ENCODE measurements at places on chromosomes 3 and 15.

DNA sequence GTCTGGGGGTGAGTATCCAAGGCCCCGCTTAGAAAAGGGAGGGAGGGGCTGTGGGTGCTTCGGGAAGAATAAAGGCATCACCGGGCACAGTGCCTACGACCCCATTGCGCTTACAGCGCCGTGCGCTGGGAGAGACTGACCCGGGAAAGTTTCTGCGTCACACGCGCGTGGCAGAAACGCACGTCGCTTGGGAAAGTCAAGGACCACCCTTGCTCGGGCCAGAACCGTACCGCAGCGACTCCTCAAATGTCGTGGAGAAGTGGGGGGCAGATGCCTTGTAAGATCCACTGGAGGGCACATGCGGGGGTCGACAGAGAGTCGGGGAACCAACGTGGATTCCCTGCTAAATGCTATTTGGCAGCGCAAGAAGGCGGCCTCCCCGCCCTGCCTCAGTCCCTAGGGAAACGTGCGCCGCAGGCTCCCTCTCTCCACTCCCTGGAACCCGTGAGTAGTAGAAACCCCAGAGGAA is 2.4 kb downstream of the ADAMTS9 start:
- DNase-seq: no peak

DNA sequence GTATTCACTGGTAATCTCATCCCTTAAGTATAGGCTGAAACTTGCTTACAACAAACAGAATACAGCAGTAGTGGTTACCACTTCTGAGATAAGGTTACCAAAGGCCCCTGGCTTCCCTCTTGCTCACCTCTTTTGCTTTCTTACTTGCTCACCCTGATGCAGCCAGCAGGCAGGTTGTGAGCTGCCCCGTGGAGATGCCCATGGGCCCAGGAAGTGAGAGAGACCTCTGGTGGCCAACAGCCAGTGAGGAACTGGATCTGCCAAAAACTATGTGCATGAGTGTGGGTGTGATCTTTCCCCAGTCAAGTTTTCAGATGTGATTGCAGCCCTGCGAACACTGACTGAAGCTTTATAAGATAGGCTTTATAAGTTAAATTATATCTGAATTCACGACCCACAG is 48.7 kb downstream of the NMNAT3 start:
- DNase-seq: no peak

DNA sequence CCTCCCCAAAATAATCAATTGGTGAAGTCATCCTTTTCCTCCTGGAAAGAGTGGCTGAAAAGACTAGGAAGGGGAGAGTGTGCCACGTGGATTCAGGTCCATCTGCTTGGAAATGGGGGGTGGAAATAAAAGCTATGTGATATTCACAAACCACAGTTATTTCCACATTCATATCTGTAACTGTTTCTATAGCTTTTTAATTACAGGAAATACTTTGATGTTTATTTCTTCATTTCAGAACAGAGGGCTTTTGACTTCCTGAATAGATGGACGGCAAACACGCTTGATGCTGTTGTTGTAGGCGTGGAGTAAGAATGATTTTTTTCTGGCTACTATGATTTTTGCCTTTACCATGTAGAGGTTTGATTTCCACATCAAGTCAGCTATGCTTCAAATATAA is 10.1 kb downstream of the AADACL2 start:
- no peak for DNase-seq

- no peak for DNase-seq
Measured at GRCh38 chr3:53581671-53582070, 87.3 kb downstream of the CACNA1D start.

GRCh38 chr3:196320137-196320536 is 2.1 kb upstream of the DYNLT2B start:
- no peak for DNase-seq

DNA sequence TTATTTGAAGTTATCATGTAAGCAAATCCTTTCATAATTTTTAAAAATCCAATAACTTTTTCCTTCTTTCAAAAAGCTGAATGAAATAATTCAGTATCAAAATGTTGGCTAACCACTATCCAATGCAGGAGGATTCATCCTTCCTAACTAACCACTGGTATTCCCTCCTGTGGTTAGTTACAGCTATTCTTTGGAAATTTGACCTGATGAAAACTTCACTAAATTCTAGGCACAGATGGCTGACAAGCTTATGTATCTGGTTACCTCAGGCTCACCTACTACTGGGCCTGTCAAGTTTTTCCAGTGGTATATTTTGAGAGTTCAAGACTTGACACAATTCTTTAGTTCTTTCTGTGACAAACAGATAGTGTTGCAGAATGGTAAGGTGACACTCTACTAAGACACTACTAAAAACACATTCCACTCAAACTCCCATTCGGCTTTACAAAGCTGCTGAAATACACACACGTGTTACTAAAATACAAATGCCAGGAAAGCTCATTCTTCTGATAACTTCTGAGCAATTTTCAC is 15.8 kb downstream of the NPTN start:
- no peak for DNase-seq

DNA sequence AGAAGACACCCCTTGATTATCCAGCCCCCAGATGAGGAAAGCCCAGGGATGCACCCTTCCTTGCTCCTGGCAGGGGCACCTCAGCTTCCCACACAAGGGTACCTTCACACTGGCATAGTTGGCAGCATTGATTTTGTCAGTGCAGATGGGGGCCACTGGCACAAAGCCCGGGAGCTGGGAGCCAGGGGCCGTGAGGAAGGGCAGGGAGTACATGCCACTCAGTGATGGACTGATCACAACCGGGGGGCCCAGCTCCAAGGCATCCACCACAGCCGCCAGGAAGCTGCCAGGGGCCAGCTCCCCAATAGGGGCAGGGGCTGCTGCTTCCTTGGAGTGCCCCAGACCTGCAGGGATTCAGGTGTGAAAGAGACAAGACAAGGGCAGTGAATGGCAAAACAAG is 2.6 kb upstream of the PCBP4 start:
- DNase-seq: no peak

DNA sequence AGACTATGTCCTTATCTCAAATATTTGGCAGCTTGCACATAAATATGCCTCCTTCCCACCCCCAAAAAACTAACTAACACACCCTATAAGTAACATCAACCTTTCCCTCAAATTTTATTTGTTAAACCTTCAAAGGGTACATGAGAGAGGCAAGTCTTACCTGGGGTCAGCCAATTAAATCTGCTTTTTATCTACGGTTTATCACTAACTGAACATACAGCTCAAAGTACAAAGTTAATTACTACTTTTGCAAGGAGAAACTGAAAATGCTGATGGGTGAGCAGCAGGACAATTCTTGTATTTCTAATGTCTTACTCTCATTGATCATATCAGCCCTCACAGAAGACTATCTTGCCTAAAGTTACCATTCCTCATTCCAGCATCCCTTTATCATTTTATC is 34.6 kb downstream of the MTHFS start:
- DNase-seq: no peak

DNA sequence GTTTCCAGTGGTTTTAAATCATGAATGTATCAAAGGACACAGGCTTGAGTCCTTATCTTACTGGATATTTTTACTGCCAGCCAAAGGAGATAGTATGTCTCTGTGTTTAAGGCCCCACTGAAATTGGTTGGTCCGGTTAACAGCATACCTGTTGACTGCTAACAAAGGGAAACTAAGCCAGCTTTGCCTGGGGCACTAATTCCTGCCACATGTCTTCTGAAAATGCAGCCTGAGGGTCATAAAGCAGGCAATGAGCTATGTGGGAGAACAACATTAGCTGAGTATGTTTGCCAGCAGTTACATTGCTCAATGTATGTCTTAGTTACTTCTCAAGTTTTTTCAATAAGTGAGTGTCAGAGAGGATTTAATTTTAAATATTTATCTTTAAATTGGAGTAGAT is 12.4 kb downstream of the PLS1 start:
- DNase-seq: no peak

GRCh38 chr15:101324524-101325177 is 29.6 kb upstream of the SNRPA1 start:
- no peak for DNase-seq

GRCh38 chr3:87132801-87133200 is 94.3 kb upstream of the CHMP2B start:
- no peak for DNase-seq

DNA sequence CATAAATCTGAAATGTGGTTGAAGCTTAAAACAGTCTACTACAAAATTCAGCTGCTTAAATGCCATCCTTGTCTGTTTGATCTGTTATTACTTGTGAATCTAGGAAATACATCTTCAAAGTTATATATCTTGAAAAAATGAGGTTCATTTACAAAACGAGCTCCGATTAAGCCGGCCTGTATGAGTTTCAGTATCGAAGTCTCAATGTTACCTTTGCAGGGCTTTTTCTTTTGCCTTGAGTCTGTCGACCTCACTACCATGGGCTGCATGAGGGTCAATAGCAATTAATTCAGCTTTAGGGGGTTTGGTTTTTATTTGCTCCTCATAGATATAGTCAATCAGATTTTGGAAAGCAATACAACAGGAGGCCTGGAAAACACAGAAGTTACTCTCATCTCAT is 23.2 kb downstream of the ERICH6 start:
- DNase-seq: no peak

- no peak for DNase-seq
Measured at GRCh38 chr3:196631682-196632045, 7.8 kb upstream of the NRROS start.

- no peak for DNase-seq
Measured at GRCh38 chr15:51652084-51652668, 29.1 kb upstream of the SCG3 start.

DNA sequence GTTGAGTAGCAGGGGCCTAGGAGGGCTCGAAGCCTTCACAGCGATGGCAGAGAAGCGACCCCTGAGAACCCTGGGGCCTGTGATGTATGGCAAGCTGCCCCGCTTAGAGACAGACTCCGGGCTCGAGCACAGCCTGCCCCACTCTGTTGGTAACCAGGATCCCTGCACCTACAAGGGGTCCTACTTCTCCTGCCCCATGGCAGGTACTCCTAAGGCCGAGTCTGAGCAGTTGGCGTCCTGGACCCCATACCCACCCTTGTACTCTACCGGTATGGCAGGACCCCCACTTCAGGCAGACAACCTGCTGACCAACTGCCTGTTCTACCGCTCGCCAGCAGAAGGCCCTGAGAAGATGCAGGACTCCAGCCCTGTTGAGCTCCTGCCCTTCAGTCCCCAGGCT is 4.3 kb downstream of the C15orf39 start:
- no peak for DNase-seq

GRCh38 chr3:116512281-116512680 is 67.0 kb upstream of the LSAMP start:
- no peak for DNase-seq

- no peak for DNase-seq
Measured at GRCh38 chr3:22704166-22704565, 499.0 kb upstream of the UBE2E2 start.

DNA sequence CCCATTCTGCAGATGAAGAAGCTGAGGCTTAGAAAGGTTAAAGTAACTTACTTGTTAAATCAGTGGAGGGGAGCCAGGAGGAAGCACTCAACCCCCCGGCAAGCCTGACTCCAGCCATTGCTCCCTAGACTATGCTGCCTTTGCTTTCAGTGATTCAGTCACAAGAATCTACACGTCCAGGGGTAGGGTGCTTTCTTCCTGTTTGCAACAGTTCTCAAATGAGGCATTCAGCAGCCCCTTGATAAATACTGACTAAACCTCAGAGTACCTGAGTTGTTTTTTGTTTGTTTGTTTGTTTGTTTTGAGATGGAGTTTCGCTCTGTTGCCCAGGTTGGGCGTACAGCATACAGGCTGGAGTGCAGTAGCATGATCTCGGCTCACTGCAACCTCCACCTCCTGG is 28.6 kb downstream of the MAGEF1 start:
- DNase-seq: no peak

GRCh38 chr3:118477768-118478167 is 556.9 kb downstream of the IGSF11 start:
- DNase-seq: no peak

GRCh38 chr3:94259291-94259690 is 196.4 kb downstream of the NSUN3 start:
- no peak for DNase-seq

- no peak for DNase-seq
Measured at GRCh38 chr3:128502712-128503111, 9.7 kb upstream of the GATA2 start.

GRCh38 chr3:160449636-160450598 is at the start of gene TRIM59:
Gene TRIM59 (minus strand): TSS chr3:160449786. CDS start chr3:160439183, 10,603 bp downstream.
- DNase-seq: peak; percentile 94

GRCh38 chr3:59764171-59764570 is 714.3 kb upstream of the CFAP20DC start:
- DNase-seq: no peak

- no peak for DNase-seq
Measured at GRCh38 chr15:53458736-53459135, 300.7 kb downstream of the WDR72 start.
